ENCODE measurements at places on chromosomes 7 and 10.

DNA sequence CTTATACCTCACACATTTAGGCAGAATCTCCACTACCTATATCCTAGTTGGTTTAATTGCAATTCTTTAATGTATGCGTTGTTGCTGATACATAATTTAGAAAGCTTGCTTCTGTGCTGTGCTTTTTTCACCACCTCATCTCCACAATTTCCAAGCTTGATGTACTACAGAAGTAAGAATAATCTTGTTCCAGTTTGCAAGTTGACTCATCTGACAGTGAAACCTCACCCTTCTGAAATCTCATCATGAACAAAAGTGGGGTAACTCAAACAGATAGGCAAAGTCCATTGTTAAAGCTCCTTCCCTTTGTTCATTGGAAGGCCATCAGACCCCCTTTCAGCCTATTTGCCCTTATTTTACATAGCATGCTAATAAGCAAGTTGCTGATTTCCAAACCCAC is 13.6 kb downstream of the EIF4EBP2 start:
- no peak for DNase-seq

DNA sequence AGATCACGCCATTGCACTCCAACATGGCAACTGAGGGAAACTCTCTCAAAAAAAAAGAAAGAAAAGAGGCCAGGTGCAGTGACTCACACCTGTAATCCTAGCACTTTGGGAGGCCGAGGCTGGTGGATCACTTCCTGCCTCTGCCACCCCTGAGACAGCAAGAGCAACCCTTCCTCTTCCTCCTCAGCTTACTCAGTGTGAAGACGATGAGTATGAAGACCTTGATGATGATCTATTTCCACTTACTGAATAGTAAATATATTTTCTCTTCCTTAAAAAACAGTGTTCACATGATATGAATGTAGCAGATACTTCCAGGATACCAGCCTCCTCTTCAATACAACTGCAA is 2.1 kb upstream of the ZKSCAN1 start:
- no peak for DNase-seq

- DNase-seq = no peak
Measured at GRCh38 chr7:8637322-8637721, 203.9 kb downstream of the NXPH1 start.

DNA sequence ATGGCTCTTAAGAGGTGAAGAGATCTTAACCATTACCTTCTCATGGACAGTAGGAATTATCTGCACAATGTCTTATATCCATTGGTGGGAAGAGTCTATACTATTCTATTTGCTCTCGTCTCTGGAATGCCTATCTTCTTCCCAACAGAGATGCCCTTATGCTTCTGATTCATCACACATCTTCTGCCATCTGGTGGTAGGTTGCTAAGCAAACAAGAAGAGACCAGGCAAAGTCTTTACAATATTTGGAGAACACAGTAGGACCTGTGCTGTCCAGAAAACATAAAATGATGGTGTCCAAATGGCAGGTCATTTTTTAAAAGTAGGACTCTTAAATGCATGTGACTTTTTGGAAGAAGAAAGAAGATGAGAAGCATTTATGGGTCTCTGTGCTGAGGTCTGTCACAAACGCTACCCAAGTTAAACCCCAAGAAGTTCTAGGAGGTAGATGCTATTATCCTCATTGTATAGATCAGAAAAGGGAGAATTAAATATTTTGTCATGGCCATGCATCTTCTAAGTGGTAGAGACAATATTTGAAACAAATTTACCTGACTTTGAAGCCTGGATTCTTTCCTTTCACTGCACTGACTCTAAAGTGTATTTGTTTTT is 67.8 kb upstream of the NXPH1 start:
- DNase-seq = no peak

- no peak for DNase-seq
Measured at GRCh38 chr7:106652909-106653308, 8.0 kb downstream of the CCDC71L start.

DNA sequence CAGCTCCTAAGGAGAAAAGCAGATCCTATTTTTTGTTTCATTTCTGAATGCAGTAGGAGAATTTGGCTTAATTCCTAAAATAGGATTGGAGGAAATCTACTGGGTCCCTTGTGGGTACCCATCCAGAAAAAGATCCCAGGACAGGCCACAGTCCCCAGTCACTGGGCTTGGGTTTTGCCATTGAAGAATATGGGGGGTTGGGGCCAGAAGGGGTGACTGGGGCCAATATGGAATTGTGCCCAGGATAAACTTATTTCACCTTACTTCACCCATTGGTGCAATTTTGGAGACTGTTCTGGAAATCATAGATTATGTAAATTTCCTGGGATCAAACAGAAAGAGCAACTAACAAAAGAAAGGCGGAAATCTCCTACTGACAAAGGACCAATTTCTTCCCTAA is 5.0 kb downstream of the HOXA5 start:
- no peak for DNase-seq

GRCh38 chr7:128755819-128756476 is 16.8 kb downstream of the CALU start:
- no peak for DNase-seq

All from stimulated activated CD4-positive, alpha-beta T cell treated with anti-CD3 and anti-CD28 coated beads, Interleukin-1b, Interleukin-23, amount 100 ng/mL, for 1 hour (primary cell).